ENCODE measurements at places on chromosomes 7 and 10.

DNA sequence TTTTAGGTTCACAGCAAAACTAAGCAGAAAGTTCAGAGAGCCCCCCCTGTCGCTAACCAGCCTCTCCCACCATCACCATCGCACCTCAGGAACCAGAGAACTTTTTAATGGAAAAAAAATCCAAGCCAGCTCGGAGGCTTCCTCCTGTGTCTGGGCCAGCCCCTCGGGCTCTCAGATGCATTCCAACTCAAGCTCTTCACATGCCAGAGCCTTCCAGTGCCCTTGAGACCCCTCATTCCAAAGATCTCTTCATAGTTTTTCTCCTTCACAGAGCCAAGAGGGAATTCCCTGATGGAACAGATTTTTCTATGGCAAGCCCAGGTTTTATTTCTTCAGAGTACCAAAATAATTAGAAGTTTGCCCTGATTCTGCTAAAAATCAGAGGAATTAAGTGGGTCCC, 153.4 kb upstream of the LANCL2 start:
- DNase-seq, result no peak

DNA sequence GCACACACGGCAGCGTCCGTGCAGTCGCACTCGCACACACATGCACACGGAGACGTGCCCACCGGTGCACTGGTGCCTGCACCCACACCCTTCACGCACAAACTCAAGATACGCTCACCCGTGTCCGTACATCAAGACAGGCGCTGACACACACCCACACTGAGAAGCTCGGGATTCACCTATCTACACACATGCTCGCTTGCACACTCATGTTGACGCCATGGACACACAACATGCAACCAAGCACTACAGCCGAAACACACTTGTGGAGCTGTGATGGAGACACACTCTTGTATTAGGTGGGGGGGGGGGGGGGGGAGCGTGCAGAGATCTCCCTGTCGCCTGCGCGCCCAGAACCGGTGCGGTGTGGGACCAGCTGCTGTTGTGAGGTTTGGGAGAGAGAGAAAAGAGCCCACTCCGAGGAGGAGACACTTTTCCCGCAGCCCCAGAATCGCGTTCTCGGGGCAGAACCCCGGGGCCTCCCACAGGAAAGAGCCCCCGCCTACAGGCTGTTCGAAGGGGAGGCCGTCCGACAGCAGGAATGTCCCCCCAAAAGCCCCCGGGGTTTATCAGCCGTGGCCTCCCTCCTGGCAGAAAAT, 605 bp upstream of the NFKB2 start:
- peak; percentile 55 for DNase-seq

- DNase-seq, result no peak
Measured at GRCh38 chr7:138622841-138623240, 78.3 kb downstream of the SVOPL start.

GRCh38 chr7:33692956-33693355, 212.4 kb upstream of the BMPER start:
- DNase-seq, result no peak

- DNase-seq, result peak; percentile 17
Measured at GRCh38 chr7:78019447-78020135, 221.0 kb downstream of the PHTF2 start.
